ENCODE measurements at places on chromosomes 5 and 9.
A peak's percentile ranks its signal among the peaks of the same experiment; 100 is the strongest.

- DNase-seq, result no peak
Measured at GRCh38 chr9:37650873-37651768, at the start of gene FRMPD1. FRMPD1 (plus strand) TSS chr9:37650954; CDS start chr9:37692642, 41,688 bp downstream.

- no peak for DNase-seq
Measured at GRCh38 chr9:121353241-121354061, 16.6 kb downstream of the STOM start.

DNA sequence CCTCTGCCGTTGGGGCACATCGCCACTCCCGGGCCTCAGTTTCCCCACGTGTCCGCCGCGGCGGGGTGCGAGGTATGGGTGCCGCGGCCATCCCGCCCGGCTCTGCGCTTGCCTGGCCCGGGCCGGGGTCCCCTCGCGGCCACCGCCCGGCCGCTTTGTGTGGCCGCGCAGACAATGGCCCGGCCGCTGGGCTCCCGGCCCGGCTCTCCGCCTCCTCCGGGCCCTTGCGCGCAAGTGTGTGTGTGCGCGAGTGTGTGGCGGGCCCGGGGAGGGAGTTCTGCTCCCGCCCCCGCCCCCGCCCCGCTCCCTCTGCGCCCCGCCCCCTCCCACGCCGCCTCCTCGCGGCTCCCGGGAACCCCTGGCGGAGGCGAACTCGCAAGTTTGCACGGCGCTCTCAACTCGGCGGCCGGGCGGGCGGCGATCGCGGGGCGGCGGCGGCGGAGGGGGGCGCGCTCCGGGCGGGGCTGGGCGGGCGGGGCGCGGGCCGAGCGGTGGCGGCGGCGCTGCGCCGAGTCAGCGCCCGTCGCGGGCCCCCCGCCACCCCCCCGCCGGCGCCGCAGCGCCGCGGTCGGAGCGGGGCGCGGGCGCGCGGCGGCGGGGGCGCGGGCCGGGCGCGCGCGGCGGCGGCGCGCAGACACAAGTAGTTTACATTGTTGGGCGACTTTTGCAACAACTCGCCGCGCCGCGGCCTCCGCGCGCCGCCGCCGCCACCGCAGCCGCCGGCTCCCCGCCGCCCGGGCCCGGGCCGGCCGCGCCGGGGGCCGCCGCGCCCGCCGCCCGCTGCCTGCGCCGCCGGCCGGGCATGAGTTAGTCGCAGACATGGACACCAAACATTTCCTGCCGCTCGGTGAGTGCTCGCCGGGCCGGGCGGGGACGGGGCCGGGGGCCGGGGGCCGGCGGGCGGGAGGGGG, at the start of gene RXRA:
RXRA (plus strand) TSS at position 643 of the 911 bp plus-strand sequence; CDS start at position 820, 177 bp downstream.
- DNase-seq, result peak; percentile 40

DNA sequence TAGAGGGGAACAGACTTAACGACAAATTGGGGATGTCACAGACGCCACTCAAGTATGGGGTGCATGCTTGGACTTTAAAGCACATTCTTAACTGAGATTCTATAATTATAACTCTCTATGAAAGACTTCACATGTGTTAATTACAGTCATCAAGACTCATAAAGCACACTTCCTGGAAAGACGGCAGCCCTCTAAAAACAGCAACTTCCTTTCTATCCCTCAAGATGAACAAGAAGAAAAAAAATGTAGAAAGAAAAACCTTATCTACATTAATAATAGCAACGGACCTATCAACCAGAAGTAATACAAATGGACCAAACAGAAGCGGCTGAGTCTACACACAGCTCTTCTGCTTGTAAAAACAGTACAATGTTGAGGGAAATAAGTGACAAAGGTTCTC, 21.2 kb downstream of the GNAQ start:
- DNase-seq, result no peak

- no peak for DNase-seq
Measured at GRCh38 chr9:125472926-125473701, 211.5 kb downstream of the GAPVD1 start.

GRCh38 chr9:116687754-116688135, 640 bp downstream of the TRIM32 start:
- no peak for DNase-seq

GRCh38 chr5:38069360-38069759, 189.0 kb upstream of the EGFLAM start:
- DNase-seq, result no peak

DNA sequence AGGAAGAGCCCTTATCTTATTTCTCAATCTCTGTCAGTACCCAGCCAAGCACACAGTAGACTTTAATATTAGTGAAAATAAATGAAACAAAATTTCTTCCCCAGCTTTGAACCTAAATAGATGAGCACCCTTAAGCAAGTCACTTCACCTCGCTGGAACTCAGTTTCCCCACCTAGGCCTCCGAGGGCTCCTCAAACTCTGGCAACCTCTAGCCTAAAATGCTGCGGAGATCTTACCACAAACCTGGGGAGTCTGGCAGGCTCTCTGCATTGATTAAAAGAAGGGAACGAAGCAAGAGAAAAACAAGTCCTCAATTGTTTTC, 326 bp downstream of the RIGI start:
- DNase-seq, result no peak

DNA sequence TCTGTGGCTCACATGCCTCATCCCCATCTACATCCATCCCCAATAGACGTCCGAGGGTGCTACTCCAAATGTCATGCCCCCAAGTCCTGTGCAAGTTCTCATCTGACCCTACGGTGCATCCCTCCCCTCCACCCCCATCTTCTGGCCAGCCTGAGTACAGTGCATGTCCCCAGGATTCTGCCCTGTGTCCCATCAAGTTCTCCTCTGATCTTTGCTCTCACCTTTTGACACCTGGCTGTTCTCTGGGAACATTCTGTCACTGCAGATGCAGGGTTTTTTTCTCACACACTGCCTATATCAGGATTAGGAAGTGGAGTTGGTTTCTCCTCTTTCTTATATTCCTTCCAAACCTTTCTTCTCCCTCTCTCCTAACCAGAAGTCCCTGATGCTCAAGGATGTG, 377.2 kb downstream of the GADD45G start:
- DNase-seq, result no peak

DNA sequence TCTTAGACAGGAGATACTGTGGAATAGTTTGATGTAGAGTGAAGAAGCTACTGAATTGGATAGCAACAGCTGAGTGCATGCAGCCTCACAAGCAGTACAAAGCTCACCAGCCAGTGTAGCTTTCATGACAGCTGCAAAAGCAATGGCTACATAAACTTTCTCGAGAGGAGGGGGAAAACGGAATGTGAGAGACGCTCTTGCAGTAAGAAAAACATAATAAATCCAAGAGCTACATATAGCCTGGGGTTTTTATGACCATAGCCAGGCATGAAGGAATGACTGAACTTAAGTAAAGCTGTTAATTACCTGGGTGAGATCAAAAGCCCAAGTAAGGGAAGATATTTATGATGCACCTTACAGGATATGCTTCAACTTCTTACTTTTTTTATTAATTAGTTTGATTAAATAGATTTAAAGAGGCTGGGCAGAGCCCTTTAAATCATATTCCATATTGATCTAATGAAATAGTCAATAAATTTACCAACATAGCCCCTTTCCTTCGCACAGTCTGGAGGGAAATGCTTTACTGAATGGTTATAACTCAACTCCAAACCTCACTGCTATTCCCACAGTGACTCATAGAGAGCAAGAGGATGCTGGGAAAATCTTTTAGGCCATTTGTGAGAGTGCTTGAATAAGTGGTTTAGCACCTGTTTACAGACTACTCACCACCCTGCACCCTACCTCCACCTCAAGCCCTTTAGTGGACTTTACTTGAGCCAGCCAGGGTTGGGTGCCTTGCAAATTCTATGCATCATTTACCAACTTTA, 407.2 kb upstream of the CLINT1 start:
- DNase-seq, result no peak

DNA sequence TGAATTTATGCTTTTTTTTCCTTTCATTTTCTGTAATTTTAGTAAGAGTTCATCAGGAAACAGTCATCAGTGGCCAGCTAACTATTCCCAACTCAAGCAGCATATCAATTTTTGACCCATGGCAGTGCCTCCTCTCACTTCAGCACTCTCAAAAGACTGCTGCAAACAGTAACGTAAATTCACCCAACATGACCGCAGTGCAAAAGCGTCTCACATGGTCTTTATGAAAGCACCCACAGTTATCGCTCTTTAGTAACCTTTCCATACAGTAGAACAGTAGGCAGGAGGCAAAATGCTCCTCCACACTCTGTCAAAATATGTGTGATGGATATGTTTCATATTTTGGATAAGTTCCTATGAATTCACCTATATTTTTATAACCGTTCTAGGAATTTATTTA, 48.6 kb downstream of the PARP8 start:
- no peak for DNase-seq

- no peak for DNase-seq
Measured at GRCh38 chr5:166856791-166857190, 1434.7 kb upstream of the WWC1 start.

GRCh38 chr9:92170848-92171247, 55.6 kb upstream of the SPTLC1 start:
- no peak for DNase-seq

GRCh38 chr9:10858817-10859216, 246.0 kb upstream of the PTPRD start:
- no peak for DNase-seq

- DNase-seq, result no peak
Measured at GRCh38 chr9:84867186-84867585, 197.7 kb downstream of the NTRK2 start.

GRCh38 chr5:172042183-172042582, 35.7 kb upstream of the FBXW11 start:
- no peak for DNase-seq

GRCh38 chr5:165119175-165119574, 1613.8 kb downstream of the MAT2B start:
- DNase-seq, result no peak

DNA sequence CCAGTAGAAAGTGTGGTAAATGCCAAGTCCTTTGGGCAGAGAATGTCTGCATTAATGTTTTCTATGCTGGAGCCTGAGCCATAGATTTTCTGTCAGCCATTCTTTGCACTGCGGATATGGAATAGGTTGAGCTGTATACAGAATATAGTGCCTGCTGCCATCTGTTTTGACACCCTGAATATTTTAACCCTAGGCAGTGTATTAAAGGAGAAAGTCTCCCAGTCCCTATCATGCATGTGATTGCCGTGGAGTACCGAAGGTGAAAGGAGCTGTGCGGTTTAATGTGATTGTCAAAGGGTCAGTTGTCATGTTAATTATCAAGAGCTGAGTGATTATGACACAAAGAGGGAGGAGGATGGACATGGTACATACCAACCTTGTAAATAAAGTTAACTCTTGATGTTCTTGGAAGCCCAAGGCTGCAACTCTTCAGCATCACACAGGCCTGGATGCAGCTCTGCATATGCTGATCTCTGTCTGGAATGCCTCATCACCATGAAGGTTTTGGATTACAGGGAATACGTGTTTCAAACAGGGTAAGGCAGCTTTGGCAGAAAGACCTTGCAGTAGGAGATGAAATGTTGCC, 247.1 kb upstream of the ELAVL2 start:
- DNase-seq, result no peak

GRCh38 chr9:93473411-93473810, 20.0 kb upstream of the FAM120AOS start:
- no peak for DNase-seq

- no peak for DNase-seq
Measured at GRCh38 chr9:112443200-112443599, 43.4 kb upstream of the KIAA1958 start.

DNA sequence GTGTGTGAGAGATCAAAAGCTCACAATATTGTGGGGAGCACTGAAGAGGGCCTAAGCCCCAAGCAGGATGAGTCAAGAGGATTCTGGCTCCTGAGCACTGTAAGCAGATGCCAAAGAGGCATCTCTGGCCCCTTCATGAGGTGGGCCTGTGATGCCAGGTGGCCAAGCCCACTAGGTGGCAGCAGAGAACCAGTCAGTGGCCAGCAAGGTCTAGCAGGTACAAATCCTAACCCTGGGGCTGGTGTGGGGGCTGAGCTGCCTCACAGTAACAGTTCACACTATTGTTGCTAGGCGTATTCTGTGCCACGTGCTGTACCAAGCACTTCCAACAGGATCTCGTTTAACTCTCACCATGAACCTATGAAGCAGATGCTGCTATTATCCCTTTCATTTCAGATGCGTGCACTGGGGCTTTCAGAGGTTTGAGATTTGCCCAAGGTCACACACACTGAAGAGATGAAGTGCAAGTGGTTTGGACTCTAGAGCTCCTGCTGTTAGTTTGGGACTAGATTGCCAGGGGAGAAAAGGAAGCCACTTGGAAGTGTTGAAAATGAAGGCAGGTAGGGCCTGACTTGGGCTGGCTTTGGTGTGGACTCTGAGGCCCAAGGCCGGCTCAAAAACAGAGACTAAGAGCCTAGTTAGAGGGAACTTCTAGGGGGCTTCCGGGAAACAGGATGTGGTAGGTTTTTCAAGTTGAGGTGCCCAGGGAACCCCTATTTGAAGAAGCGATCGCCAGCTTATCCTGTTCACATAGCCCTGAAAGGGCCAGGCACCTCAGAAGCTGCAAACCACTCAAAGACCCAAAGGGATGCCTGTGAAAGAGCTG, 4.4 kb upstream of the MLANA start:
- peak; percentile 33 for DNase-seq

DNA sequence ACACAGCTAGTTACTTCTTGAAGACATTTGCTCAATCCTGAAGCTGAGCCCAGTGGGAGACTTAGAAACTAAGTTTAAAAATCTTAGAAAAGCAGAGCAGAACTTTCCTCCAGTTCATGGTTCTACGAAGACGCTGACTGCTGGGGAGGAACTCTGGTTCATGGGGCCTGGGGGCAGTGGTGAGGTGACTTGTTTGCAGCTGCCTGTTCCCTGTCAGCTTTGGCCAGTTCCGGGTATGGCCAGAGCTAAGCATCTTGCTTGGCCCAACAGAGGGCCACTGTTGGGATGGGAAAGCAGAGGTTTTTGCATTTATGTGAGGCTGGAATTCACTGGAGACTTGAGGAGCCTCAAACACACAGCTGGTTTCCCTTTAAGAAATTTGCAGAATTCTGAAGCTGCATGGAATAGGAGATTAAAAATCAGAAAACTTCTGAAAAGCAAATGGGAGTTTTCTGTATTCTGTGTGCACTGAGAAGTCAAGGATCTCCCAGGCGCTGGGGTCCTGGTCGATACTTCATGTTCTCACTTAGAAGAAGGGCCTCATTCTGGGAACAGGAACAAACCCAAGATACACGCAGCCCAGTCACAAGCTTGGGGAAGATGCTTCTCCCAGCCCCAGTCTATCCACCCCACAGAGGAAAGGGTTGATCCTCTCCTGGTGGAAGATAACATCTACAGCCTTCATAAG, 10.6 kb upstream of the HMHB1 start:
- DNase-seq, result no peak

GRCh38 chr5:159106569-159107282, 7.0 kb upstream of the EBF1 start:
- peak; percentile 31 for DNase-seq

GRCh38 chr5:16626696-16627264, 10.0 kb upstream of the RETREG1 start:
- DNase-seq, result no peak

DNA sequence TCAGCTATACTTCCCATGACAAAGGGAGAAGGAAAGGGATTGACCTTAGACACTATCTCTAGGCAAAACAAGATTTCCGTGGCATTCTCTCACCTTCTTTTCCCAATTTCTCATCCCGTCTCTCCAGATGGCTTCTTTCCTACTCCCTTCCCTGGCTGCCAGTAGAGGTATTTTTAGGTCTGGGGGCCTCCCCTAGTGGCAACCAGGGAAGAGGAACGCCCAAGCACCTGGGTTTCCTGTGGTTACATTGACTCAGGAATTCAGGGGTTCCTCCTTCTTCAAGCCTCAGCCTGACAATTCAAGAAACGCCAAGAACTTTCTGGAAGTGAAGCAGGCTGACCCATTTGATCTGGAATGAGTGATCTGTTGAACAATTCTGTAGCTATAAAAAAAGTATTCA, 111.5 kb upstream of the OSMR start:
- DNase-seq, result no peak

Data from C1 segment of cervical spinal cord (tissue), 14 donors.